ENCODE measurements at places on chromosomes 5 and 9. TPM values are rescaled to one million over a fixed set of nuclear protein-coding genes. Genes with fewer than 3 reads are reported as not detected.

The SH3GL2 gene
- polyA plus RNA-seq, result 0.05 TPM

The SLC25A2 gene
- not detected for polyA plus RNA-seq

The DTWD2 gene
- 1.9 TPM for polyA plus RNA-seq

The TRPM3 gene
- 0.01 TPM for polyA plus RNA-seq

The LOX gene
- polyA plus RNA-seq, result 228 TPM

The CDKN2B gene
- polyA plus RNA-seq, result 10.2 TPM

The UGT3A2 gene
- not detected for polyA plus RNA-seq

The TTC39B gene
- polyA plus RNA-seq, result 8.6 TPM

- DNase-seq, result no peak
These were observed 27.7 kb downstream of the WDR36 start for GRCh38 chr5:111119856-111120255.

DNA sequence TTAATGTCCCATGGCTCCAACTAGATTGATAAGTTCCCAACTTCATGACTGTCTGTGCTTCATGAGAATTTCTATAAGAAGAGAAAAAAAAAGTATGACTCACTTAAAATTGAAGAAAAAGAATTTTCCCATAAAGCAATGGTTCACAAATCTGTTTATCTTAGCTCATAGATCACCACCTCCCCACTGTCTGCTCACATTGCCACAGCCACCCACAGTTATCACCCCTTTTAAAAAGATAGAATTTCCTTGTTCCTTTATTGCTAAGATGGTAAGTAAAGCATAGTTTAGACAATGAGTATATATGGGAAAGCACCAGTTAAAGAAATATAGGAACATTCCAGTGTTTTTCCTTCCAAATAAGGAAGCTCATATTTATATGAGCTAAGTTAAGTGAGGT is 67.1 kb downstream of the ALDH7A1 start:
- DNase-seq, result peak; percentile 79

- DNase-seq, result no peak
These were observed 46.6 kb upstream of the C5orf58 start for GRCh38 chr5:170186156-170186555.

- no peak for DNase-seq
These were observed 73.7 kb downstream of the TENT4A start for GRCh38 chr5:6786786-6787495.

DNA sequence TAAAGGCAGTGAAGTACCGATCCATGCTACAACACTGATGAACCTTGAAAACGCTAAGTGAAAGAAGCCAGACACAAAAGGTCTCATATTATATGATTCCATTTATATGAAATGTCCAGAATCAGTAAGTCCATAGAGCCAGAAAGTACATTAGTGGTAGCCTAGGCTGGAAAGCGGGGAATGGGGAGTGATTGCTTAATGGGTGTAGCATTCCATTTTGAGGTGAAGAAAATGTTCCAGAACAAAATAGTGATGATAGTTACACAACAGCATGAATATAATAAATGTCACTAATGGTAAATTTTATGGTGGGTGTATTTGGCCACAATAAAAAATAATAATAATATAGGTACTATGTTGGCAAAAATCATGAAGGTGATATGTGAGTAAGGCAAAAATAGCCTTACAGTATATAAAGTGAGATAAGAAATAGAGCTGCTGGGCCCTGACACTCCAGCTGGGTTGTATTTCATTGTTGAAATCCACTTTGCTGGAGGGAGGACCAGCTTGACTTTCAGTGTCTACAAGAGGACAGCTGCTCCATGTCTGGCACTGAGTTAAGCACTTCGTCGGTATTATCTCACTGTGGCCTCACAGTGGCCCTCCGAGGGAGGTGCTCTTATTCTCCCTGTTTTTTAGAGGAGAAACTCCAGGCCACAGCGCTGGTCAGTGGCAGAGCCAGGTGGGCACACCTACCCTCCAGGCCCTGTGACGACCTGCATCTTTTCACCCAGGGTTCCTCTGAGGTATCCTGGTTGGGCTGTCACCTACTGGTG is 22.4 kb upstream of the ANGPTL2 start:
- no peak for DNase-seq

DNA sequence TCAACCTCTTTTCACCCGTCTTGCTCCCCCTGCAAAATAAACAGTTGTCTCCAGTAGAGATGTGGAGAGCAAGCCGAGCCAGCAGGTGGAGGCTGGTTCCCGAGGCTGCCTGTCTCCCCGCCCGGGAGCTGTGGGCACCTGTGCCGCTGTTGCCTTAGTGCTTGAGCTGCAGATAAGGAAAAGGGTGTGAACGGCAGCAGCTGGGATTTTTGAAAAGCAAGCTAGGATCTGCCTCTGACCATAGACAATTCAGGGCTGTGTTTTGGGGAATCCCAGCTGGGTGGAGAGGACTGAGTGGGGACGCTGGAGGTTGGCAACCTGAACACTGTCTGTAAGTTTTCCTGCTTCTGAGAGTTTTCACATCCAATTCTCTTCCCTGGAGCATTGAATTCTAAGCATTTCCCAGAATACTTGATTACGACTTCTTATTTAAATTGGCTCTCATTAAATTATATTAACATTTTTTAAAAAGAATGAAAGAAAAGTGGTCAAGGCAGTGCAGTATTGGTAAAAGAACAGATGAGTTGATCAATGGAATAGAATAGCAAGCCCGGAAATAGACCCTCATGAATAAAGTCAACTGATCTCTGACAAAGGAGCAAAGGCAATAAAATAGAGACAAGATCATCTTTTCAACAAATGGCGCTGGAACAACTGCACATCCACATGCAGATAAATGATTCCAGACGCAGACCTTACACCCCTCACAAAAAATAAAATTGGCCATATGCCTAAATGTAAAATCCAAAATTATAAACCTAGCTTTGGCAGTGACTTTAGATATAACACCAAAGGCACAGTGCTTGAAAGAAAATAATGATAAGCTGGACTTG is 9.7 kb downstream of the WNK2 start:
- no peak for DNase-seq

DNA sequence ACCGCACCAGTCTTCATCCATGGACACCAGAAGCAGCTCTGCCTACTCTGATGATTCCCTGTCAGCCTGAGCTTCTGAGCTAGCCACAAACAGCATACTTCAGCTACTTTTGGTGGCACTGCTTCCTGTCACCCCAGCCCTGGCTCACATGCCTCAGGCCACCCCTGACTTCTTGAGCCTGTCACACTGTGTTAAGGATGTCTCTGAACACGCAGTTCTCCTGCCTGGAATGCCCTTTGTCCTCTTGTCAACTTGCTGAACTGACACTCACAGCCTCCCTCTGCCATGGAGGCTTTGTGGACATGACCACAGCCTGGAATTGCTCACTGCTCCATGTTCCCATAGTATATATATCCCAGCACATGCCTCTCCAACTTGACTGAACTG is 7.2 kb downstream of the MACROH2A1 start:
- no peak for DNase-seq

DNA sequence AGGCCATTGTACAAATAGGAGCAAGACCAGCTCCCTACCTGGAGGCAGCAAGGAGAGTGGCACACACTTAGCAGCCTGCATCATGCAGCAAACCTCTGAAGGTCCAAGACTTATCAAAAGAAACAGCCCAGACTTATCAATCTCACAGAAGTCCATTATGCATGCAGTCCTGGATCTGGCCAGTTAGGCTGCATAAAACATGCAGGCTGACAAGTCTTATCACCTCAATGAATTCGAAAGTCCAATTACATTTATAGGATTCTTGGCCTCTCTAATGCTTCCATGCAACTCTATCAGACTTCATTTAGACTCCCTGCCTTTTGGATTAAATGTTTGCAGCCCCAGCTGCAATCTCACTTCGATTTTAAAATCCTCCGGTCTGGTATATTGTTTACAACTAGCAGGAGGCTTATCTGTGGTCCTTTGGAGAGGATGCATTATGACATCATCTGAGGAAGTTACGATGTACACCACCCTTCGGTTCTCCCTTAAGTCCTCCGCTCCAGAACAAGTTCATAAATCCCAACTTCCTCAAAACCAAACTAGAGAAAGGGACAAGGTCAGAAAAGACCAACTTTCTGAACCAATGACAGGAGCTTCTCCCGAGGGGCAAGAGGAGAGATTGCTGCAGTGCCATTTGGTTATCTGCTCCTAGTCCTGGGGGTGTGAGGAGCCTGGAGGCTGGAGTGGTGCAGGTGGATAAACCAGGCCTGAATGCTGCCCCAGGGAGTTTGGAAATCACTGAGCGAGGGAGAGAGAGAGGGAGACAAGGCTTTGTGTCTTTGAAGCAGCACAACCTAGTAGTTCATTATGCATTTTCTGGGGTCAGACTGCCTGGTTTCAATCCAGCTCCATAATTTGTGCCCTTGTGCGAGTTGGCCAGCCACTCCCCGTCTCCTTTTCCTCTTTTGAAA is 313.9 kb downstream of the TLE1 start:
- DNase-seq, result no peak

DNA sequence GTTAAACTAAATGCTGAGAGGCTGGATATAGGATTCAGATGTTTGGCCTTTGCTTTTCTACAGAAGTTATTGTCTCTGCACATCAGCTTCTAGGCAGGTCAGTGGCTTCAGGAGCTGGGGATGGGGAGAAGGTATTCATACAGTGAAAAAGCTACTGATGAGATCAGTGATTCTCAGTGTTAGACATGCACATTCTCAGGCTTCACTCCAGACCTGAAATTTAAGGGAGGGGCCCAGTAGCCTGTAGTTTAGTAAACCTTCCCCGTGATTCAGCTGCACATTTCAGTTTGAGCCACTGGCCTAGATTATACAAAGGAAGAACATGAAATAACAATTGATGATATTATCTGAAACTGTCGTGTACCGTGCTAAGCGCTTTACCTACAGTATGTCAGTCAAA is 127.2 kb downstream of the ARHGAP26 start:
- no peak for DNase-seq

DNA sequence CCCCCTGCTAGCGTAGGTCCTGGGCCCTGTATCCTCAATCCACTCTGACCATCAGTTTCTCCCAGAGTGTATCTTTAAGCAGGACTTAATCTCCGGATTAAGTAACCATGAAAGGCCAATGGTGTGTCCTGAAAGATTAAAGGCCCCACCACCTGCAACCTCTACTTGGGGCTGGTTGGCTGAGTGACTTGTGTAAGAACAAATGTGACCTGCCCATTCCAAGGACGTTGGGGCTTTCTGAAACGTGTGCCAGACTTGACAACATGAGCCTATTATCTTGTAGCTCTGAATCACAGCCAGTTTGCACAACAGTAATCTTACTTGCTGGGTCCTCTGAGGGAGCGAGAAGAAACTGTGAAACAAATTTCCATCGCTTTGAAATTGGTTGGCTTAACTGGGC is 3.1 kb upstream of the PRELID2 start:
- DNase-seq, result no peak

DNA sequence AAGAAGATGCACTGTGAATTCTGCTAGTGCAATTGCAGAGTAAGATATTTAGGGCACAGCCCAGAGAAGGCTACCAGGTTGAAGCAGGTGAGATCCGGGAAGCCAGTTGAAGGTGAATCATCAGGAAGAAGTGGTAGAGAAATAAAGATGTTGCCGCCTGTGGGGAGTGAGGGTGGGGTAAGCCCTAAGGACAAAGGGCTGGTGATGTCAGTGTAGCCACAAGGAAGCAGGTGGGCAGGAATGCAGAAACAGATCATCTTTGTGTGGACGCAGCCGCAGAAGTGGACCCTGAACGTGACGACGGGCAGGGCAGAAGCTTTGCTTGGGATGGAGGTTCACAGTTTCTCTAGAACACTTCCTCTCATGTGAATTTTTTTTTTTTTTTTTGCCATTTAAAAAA is 164.2 kb downstream of the ACTL7B start:
- DNase-seq, result no peak

DNA sequence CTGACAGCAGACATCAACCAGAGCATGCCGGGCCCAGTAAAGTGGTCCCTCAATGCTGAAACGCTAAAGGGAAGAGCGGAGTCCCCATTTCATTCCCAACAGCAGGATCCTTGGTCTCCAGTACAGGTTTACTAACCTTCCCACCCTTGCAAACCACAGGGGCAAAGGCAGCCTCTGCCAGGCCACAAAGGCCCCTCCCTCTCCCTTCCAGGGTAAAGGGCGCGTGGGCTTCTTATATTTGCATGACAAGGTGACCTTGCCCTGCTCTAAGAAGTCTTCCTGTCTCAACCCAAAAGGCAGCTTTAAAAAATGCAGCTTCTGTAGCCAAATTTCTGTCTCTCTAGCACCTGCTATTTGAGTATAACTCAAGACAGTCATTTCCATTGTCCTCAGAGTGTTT is 131.5 kb upstream of the PTCH1 start:
- DNase-seq, result no peak

DNA sequence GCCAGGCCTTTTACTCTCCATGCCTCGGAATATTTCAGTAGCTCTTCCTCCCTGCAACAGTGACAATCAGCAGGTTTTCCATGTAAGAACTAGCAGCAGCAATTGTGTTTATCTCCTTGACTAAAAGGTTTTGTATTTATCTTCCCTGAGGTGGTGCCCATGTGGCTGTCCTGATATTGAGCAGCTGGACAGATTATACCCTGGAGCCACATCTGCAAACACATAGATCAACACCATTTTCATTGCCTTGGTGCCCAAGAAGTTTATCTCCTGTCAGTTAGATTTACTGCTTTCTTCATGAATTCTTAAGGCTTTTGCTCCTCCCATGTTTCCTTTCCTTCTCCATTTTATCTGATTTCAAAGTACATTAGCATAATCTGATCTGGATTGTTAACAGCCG is 378.4 kb downstream of the SPATA31D1 start:
- DNase-seq, result no peak

- DNase-seq, result no peak
These were observed 374.1 kb downstream of the DEPDC1B start for GRCh38 chr5:60325870-60326269.

DNA sequence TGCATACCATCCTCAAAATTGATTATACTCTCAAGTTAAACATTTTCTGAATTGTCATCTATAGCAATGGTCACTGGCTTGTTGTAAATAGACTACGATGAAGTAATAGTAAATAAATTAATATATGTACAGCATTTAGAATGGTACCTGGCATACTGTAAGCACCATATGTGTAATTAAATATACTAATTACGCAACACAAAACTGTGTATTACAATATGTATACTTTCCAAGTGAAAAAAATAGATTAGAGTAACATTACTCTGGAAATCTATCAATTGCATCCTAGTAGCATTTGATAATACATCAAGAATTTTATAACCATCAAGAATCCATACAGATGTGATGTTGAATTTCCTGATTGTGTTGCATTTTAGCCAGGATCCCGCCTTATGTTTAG is 17.2 kb upstream of the ROR2 start:
- DNase-seq, result no peak

GRCh38 chr5:79021753-79022152 is 36.6 kb upstream of the ARSB start:
- no peak for DNase-seq

GRCh38 chr5:177353093-177353492 is 1.6 kb upstream of the LMAN2 start:
- DNase-seq, result no peak

GRCh38 chr5:157827423-157827822 is 31.5 kb downstream of the CLINT1 start:
- no peak for DNase-seq

DNA sequence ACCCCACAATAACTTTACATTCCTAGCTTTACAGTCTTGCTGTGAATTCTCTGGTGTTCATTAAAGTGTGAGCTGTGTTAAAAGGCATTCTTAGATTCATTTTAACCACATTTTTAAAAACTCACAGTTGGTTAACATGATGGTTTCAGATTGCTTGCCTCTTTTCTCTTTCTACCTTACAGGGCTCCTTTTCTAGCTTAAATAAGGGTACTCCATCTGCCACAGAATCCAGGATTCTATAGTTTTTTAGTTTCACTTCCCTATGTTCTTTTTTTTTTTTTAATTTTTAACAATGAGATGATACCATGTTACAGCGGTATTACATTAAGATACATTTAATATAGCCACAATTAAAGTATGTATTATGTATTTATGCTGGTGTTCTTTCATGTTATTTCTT is 3.9 kb upstream of the FBXO4 start:
- no peak for DNase-seq

- DNase-seq, result no peak
These were observed 204.5 kb downstream of the AP3B1 start for GRCh38 chr5:78090002-78090401.
